Stimulated activated CD8-positive, alpha-beta memory T cell treated with anti-CD3 and anti-CD28 coated beads, Interleukin-4, amount 100 ng/mL, for 1 hour (primary cell): ENCODE measurements at places on chromosomes 3 and 15.

DNA sequence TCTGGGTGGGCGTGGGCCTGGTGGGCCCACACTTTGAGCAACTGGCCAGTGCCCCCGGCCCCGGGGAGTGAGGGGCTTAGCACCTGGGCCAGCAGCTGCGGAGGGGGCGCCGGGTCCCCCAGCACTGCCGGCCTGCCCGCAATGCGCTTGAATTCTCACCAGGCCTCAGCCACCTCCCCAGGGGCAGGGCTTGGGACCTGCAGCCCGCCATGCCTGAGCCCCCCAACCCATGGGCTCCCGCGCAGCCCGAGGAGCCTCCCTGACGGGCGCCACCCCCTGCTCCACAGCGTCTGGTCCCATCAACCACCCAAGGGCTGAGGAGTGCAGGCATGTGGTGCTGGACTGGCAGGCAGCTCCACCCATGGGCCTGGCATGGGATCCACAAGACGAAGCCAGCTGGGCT lies 484.3 kb downstream of the UNC13C start:
- DNase-seq: no peak

DNA sequence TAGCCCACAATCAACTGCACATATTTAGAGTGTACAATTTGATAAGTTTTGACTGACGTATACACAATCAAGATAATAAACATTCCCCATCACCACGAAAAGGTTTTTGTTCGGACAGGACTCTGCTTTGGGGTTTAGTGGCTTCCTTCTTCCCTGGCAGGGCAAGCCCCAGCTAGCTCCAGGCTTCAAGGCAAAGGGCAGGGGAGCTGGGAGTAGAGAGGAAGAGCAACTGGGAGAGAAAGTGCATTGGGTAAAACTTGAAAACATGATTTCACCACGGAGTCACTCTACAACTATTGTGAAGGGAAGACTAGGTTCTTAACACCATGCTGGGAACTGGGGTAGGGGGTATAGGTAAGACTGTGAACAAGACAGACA lies 185.1 kb upstream of the UBE2E1 start:
- no peak for DNase-seq

GRCh38 chr3:12741209-12741608 lies 17.9 kb downstream of the TMEM40 start:
- no peak for DNase-seq

DNA sequence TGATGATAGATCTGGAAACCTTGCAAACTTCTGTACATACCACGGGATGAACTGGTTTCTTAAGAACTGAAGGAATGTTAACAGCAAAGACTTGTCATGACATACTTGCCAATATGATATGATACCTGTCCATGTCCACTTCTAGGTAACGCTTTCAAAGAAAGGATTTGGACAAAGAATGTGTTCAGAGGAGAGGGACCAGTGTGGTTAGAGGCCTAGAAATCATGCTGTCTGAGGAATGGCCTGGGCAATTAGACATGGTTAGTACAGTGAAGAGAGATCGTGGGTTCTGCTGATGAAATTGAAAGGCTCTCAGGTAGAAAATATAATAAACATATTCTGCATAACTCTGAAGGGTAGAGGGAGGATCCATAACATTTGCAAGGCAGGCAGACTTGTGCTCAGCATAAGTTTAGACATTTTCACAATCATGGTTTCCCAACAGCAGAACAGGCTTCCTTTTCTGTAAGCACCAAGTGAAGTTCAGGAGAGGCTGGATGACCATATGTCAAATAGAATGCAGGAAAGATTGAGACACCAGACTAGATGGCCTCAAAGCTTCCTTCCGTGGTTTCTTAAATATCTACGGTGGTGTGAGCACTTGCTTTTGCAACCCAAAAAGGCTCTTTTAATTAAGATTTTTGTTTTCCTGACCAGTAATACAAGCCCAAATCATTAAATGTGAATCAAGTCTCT lies 39.9 kb downstream of the TGFBR2 start:
- DNase-seq: no peak

GRCh38 chr3:14401692-14402303 lies 608 bp upstream of the SLC6A6 start:
- DNase-seq: no peak

GRCh38 chr3:193883551-193883950 lies 252.4 kb upstream of the HES1 start:
- DNase-seq: no peak

DNA sequence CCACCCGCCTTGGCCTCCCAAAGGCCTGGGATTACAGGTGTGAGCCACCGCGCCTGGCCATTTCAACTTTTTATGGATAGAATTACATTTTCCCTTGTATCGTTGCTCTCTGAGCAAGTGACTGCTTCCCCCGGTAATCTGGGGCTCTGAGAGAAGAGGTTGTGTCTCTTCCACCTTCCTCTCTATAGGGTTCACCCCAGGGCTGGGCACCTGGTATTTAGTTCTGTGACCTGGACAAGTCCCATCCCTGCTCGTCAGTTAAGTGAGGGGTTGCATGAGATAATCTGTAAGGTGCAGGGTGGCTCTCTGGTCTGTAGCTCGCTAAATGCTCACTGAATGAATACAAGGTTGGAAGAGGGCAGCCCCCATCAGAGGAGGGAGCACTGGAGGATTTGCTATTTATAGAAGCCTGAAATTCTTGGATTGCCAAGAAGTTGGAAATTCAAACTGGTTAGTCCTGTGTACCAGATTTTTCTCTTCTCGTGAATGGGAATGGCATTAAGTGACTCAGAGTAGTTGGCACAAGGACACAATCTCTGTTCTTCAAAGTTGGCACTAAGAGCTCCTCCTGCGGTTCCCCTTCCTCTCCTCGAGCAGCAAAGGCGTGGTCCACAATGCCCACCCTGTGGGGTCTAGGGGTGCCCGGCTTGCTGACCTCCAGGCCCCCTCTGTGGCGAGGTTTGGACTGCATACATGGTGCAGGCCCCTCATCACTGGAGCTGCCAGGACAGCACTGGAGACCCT lies 68.1 kb upstream of the DLG1 start:
- no peak for DNase-seq

DNA sequence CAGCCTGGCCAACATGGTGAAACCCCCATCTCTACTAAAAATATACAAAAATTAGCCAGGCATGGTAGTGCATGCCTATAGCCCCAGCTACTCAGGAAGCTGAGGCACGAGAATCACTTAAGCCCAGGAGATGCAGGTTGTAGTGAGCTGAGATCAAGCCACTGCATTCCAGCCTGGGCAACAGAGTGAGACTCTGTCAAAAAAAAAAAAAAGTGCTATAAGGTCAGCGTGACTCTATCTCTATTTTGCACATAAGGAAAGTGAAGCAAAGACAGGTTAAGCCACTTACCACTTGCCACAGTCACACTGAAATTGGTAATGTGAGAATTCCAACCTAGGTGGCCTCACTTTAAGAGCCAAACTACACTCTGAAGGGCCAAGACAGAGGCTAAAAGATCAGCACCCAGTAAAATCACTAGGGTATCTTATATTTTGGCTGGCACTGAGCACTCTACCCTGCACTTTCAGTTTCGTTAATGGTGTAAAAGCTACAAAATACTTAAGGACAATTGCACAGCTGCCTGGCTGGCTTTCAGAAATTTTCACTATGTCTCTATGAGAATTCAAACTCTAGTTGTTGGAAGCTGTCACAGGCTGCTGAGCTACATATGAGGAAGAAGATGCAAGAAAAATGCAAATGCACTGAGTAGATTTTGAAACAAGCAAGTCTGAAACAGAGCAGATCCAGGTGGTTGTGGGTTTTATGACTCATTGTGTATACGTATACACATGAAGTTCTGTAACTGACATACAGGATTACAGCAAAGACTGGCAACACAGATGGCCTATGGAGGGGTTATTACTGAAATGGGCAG lies 32.7 kb downstream of the TRANK1 start:
- no peak for DNase-seq

- DNase-seq: no peak
These were observed 9.6 kb downstream of the STARD5 start for GRCh38 chr15:81314378-81314777.

GRCh38 chr15:89443581-89443980 lies 52.8 kb downstream of the RHCG start:
- DNase-seq: no peak

DNA sequence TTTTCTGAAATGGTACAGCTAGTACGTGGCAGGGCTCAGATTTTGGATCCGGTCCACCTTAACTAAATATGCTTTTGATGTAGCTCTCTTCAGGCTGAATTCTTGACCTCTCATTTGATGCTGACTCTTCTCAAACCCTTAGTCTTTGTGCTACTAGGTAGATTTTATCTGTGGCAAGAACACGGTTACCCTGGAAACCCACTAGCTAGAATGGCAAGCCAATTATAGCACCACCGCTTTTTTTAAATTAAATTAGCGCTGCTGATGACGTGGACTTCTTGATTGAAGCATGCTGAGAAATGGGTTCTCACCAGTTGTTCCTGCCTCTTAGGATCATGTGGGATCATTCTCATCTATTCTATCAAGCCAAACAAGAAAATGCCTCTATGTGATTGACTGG lies 421.5 kb downstream of the LPP start:
- no peak for DNase-seq

GRCh38 chr3:172154768-172155664 lies 115.6 kb downstream of the FNDC3B start:
- DNase-seq: no peak

- DNase-seq: no peak
These were observed 29.5 kb downstream of the AGTR1 start for GRCh38 chr3:148727231-148727630.

DNA sequence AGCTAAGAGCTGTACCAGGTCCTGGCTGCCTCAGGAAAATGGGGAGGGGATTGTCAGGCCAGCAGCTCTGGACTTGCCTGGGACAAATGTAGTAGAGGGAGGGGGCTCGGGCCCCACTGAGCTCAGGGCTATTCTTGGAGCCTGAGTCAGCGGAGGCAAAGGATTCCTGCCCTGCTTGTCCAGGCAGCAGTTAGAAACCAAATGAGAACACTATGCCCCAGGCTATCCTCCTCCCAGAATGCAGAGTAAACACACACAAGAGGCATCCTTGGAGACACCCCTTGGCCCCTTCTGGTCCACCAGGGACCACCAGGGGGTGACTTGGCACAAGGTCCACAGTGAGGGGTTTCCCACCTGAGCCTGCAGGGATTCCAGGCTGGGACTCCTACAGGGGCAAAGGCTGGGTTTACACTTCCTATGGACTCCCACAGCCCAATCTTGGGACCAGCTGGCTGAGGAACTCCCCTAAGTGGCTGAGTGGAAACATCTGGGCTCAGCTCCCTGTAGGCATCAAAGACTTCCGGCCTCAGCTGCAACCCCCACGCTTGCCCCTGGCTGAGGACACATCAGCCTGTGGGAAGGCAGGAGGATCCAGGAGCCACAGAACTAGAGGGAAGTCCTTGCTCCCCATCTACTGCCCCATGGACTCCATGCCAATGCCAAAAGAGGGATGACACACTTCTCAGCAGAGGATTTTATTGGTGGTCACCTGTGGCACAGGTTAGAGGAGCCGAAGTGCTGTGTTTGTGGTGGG lies 3.4 kb upstream of the COL7A1 start:
- no peak for DNase-seq

DNA sequence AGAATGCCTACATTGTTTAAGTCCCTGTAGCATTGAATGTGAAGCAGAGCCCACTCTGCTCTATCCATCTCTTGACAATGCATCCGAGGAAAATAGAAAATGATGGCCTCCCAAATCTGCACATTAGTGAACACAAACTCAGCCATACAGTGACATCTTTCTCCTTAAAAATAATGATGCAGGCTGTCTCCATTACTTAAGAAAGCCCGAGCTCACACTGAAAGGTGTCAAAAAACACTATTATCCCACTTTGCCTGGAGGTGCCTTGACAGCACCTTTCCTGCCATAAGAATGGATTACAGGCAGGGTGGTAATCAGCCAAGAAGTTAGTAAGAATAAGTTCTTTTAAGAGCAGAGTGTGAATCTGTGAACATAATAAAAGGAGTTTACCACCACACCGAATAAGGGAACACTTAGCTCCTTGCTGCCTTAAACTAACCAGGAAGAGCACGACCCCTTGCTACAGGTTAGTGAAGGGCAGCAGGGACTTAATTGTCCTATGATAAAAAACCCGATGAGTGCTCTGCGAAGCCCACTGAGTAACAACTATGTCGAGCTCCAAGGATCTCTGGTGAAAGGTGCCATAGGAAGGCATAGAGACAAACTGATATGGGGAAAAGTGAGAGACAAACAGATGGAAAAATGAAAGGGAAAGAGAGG lies 123.2 kb upstream of the TUSC7 start:
- no peak for DNase-seq

DNA sequence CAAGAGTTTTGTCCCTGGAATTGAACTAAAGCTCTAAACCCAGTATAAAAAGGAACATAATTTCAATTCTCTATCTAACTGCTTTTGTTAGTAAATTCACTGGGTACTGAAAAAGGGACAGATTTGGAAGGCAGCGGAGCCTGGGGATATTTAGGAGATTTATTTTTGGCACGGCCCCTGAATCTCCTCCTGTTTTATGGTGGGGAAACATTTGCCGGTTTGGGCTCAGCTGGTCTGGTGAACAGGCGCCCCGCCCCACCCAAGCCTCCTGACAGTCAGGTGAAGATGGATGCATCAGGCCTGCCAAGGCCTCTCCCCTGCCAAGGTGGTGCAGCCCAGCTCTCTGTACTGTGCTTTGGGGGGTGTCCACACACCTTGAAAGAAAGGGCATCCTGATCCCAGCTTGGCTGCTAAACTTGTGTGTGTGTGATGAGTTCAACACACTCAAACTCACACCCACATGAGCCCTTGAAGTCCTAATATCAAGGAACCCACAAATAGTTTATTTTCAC lies 46.3 kb downstream of the EBLN2 start:
- DNase-seq: no peak

DNA sequence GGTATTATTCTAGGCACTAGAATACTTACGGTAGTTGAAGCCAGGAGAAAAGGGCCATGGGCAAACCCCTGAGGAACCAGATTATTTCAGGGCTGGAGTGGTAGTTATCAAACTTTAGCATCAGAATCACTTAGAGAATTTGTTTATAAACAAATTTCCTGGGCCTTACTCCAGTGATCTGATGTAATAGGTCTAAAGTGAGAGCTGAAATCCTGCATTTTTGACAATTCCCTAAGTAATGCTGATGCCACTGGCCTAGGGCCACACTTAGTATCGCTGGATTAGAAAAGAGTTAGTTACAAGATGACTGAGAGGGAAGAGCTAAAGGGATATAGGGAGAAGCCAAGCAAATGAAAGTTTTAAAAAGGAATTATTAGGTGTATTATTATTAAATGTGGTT lies 412.5 kb upstream of the THRB start:
- no peak for DNase-seq

GRCh38 chr3:36908647-36909180 lies 36.1 kb downstream of the TRANK1 start:
- no peak for DNase-seq

- no peak for DNase-seq
These were observed 646.0 kb downstream of the TUSC7 start for GRCh38 chr3:117355566-117355965.

DNA sequence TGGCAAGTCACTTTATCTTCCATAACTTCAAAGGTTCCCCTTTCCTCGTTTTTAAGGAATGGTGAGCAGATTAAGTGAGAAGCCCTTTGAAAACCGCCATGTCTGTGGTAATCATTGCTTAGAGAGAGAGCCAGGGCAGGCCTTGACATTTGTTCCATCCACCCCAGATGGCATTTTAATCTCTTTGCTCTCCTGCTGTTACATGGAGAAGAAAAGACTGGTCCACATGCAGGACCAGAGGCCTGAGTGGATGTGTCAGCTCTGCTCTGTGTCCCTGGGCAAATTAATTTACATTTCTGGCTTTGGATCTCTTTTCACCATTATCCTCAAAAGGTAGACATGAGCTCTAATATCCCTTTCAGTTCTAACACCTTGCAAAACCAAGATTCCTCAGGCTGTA lies 157.3 kb upstream of the LPP start:
- DNase-seq: no peak

- no peak for DNase-seq
These were observed 2.0 kb downstream of the PPM1M start for GRCh38 chr3:52247409-52248164.
